Activated T-cell treated with anti-CD3 and anti-CD28 coated beads, Interleukin-2, amount 50 U/mL, for 1 hour (primary cell): ENCODE measurements at places on chromosomes 3 and 15.

GRCh38 chr15:62068810-62069167 lies 2.0 kb downstream of the C2CD4A start:
- DNase-seq: no peak

DNA sequence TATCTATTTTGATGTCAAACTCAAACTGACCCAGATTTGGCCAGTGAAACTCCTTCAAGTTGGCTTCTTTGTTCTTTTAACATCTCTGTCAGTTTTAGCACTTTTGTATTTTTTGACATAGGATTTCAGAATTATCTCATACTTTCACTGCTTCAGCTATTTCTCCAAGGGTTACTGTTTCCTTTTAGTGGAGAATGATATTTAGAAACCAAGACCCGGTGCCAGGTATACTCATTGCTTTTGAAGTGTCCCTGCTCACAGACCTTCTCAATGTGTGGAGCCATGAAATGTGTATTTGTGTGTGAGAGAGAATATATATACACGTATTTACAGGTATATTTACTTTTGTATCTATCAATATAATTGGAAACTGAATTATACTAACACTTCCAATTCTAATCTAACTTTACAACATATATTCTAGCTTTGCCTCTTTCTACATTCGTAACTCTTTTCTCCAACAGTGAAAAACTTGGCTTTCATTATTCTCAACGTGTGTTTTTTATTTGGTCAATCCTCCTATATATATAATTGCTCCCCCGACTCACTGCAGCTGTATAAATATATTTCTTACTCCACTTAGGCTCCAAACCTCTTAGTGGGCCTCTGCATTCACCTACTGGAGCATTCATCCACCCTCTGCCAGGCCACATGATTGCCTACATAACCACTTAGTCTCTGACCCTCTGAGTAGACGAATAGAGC lies 54.0 kb downstream of the OTOL1 start:
- no peak for DNase-seq

GRCh38 chr3:56124546-56124945 lies 343.7 kb downstream of the ERC2 start:
- no peak for DNase-seq

DNA sequence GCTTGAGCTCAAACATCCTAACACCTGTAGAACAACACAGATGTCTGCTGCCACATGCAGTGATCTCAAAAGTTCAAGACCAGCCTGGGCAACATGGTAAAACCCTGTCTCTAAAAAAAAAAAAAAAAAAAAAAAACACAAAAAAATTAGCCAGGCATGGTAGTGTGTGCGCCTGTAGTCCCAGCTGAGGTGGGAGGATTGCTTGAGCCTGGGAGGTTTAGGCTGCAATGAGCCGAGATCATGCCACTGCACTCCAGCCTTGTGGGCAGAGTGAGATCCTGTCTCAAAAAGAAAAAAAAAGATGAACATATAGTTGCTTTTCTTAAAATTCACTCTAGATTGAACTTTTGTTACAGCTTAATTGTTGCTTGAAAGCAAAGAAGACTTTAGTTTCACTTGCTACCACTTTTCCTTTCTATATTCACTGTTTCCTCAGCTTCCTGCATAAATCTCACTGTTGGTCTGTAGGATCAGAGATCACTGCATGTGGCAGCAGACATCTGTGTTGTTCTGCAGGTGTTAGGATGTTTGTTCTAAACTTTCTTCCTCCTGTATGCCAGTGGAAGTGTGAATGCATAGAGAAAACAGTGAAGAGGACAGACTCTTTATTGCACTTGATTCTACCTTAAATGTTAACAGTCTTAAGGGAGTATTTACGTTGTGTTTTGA lies 12.6 kb downstream of the RAB11A start:
- DNase-seq: no peak

DNA sequence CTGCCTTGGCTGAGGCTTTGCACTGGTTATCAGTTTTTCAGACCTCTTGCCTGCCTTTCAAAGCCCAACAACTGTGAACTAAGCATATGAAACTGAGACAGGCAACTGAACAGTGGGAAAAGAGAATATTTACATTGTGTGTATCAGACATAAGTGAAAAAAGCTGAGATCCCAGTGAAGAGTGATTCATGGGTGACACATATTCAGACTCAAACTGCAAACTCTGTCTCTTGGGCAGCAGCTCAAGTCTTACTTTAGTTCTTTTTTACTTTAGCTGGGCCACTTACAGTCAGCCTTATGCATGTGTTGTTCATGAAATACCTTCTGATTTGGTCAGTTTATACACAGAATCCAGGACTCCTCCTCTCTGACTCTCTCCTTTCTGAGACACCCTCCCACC lies 19.2 kb downstream of the SUCLG2 start:
- DNase-seq: no peak

GRCh38 chr15:40281057-40281800 lies 1.6 kb downstream of the ANKRD63 start:
- no peak for DNase-seq

GRCh38 chr3:55512571-55513343 lies 25.7 kb upstream of the WNT5A start:
- no peak for DNase-seq

DNA sequence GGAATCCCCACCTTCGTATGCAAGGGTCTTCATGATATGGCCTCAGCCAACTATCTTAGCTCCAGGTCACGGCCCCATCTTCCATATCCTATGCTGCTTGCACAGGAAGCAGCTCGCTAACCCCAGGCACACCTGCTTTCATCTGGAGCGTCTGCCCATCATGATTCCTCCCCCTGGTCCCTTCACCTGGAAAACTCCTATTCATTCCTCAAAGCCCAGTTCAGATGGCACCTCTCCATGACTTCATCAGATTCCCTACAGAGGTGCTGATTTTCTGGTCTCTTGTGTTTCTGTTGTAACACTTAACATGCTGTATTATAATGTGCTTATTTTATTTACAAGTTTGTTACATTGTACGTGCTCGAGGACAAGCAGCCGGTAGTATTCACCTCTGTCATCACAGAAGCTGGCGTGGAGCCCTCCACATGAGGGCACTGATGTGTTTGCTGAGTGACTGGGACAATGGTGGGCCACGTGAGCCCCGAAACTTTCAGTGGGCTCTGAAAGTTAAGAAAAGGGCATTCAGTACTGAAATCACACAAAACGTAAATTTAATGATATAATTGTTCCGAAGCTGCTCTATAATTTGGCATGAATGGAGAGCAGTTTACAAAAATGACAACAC lies 16.2 kb downstream of the MUC20 start:
- DNase-seq: no peak

- DNase-seq: no peak
These were observed 223.8 kb downstream of the OPA1 start for GRCh38 chr3:193816656-193817311.

DNA sequence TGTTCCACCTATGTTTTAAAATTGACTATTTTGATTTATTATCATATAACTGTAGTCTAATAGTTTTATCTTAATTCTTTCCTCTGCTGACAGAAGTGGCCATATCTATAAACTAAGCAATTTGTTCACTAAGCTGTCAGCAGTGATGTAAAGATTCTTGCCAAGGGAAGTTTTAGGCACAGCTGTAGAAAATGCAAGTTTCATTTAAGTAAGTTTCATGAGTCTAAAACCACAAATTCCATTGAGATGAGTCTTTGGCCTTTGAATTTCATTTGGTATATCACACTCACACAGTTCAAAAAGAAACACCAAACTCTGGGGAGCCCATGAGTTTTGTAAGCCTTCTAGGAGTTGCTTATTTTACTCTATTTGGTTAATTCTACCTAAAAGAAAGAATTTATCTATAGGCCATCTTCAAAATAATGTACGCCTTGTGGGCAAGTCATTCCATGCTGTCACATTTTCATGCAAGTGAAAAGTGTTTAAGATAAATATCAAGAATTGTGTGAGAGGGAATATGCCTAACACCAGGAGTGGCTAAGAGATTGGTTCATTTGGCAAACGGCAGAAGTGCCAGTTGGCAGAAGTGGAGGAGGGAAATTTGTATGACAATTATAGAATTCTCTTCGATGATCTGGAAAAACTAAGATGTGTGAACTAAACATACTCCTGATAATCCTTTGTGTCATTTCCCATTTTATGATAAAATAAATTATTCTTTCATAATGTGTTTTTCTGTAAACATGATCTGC lies 292.9 kb downstream of the ZIC4 start:
- no peak for DNase-seq

GRCh38 chr3:42696356-42697288 lies 6.0 kb downstream of the HHATL start:
- no peak for DNase-seq

- DNase-seq: no peak
These were observed 675.1 kb downstream of the SQOR start for GRCh38 chr15:46309914-46310313.

- DNase-seq: no peak
These were observed 16.0 kb upstream of the RAD18 start for GRCh38 chr3:8979262-8979661.

- no peak for DNase-seq
These were observed 28.4 kb downstream of the P3H2 start for GRCh38 chr3:190092250-190092649.

GRCh38 chr3:36477655-36478054 lies 97.4 kb downstream of the STAC start:
- no peak for DNase-seq

- DNase-seq: no peak
These were observed 2.9 kb upstream of the CTDSPL start for GRCh38 chr3:37858742-37859141.

DNA sequence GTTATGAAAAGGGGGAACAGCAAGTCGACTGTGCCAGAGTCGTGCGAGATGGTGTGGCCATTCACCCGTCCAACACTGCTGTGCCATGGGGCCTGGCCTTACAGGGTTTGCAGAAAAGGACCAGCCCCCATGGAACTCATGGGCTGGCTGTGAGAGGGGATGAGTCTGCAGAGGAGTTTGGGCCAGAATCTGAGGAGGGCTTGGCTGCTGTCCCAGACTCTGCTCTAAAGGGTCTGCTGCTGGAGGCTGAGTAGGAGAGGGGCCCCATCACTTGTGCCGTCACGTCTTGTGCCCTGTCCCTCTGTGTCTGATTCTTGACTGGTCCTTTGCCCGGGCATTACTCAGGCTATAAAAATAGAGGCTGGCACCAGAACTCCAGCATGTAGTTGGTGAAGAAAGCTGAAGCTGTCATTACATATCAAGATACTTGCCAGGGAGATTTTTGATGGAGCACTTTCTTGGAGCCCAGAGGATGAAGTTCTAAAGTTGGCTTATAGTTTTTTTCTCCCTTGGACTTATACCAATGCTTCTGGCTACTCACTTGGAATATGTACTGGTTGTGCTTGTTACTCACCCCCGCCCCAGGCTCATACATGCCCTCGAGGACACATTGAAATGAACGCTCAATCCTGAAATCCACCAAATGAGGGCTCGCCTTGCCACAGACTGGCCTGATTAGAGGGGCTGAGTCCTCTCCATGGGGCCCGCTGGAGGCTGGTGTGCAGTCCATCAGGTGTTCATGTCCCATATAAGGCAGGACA lies 10.2 kb downstream of the PXYLP1 start:
- DNase-seq: no peak

GRCh38 chr3:181568248-181568647 lies 143.5 kb upstream of the SOX2 start:
- DNase-seq: no peak

DNA sequence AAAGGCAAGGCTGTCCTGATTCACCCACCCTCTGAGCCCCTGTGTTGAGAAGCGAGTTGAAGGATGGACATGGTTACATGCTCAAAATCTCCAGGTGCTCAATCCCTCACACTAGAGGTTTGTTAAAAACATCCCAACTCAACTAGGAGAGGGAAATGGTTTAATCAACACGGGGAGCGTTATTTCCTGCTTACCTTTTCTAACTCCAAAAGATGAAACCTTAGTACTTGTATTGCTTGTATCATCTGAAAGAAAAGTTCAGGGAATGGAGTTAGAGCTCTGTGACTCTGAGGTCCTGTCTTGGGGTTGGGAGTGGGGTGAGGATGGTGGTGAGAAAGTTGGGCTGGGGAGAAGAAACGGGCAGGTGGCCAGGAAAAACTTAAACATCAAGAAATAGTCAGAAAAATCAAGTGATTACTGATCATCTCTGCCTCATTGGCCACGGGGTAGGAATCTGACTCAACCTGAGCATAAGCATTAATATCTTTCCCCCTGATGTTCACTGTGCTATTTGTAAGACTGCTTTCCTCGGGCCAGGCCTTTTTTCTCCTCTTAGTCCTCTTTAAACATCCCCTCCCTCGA lies 5.9 kb downstream of the MEIS2 start:
- no peak for DNase-seq

DNA sequence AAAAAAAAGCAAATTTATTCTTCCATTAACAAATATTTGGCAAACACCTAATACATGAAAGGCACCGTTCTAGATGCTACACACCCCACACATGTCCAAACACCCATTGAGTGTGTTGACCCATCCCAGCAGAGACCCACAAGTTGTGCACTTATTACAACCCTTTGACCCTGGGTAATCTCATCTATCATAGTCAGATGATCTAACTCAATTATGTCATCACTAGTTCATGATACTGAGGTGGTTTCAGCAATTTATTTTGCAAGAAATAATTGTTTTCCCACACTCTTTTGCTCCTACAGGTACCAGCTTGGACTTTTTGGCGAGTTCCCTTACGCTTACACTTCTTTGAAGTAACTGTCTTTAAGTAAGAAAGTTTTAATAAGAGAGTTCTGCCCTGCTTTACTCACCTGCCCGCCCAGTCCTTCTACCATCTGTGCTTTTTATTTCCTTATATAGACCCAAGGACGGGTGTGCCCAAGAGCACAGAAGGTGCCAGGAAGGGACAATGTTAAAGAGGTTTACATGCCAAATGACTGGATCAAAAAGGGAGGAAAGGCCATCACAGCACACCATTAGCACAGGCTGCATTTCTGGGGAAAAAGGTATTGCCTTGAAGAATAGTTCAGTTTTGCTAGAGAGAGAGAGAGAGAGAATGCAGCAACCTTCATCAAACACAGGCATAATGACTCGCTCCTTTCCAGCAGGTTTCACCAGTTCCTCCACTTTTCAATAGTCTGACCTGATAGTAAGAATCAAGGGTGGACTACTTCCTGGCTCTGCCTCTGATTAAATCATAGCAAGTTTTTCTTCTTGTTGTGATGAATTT lies 54.5 kb upstream of the ATP11B start:
- DNase-seq: no peak

DNA sequence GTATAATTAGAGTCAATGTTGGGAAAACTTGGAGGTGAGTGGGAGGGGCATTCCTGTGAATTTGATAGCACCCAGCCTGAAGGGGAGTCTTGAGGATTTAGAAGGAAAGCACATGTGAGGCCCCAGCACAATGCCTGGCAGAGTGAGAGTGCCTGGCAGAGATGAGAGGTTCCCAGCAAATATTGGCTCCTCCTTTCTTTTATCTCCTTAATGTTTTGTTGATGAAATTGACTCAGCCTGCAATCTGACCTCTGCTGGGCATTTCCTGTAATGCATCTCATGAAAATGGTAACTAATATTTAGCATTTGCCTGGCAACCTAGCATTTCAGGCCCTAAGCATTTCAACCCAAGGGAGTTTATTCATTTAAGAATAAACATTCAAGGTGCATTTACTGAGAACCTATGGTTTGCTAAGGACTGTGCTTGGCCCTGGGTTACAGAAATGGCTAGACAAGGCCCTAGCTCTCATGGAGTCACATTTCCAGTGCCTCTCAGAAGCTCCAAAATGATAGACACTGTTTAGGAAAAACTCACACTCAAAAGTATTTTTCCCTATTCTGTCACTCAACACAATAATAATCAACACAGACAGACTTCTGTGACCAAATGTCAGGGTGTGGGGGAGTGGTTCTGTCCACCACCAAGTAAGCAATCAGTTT lies 19.0 kb downstream of the PDHB start:
- no peak for DNase-seq

- DNase-seq: no peak
These were observed 150.9 kb upstream of the ABI3BP start for GRCh38 chr3:101144105-101144504.
